ENCODE measurements at places on chromosomes 12 and 14.

DNA sequence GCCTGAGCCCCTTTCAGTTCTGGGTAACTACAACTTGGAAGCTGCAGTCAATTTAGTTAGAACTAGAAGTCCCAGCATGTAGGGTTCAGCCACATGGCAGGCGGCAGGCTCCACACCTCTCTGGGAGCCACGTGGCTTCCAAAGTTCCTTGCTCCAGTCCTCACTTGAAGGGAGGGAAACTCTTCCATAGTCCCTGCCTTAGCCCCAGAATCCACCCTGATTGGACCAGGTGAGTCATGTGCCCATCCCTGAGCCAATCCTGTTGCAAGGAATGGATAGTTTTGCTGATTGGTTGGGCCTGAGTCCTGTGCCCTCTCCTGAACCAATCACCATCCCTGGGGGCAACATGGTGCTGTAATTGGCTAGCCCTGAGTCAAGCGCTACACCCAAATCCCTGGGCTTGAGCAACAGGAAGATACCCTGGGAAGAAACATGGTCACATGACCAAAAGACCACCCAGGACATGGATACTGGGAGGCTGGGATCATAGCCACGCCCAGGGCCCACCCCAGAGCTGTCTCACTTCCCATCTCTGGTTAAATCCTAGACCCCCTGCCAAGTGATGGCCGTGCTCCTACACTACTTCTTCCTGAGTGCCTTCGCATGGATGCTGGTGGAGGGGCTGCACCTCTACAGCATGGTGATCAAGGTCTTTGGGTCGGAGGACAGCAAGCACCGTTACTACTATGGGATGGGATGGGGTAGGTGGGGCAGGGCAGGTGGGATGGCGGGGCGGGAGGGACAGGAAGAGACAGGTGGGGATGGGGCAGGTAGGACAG, 154.7 kb downstream of the ADGRD1 start:
- no peak for DNase-seq

DNA sequence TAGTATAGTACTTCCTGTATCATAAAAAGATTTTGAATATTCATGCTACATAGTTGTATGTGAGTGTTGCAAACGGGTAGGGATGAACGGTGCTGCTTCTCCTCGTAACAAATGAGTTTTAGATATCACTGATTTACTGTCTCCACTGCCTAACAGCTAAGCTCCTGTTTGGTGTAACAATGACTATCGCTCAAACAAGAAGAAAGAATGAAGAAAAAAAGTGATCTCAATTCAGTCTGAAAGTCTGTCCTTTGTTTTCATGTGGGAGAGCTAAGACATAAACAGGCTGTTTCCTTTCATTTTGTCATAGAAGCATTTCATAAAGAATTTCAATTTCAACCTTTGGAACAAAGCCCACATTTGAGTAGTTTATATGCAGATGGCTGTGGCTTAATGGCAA, 26.1 kb upstream of the RTRAF start:
- DNase-seq = peak; percentile 33

DNA sequence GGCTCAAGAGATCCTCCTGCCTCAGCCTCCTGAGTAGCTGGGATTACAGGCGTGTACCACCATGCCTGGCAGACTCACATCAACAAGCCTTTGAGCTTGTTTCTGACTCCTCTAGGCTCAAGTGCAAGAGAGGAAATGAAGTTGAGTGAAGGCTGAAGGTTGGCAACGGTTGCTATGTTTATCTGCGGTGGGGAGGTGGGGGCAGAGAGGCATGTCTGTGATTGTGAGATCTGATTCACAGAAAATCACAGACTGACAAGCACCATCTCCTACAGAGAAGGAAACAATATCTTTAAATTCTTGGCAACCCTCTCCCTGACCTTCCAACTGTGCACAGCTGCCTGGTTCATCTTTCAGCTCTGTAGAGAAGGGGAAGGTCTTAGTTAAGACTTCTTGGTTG, 22.1 kb upstream of the NINJ2 start:
- no peak for DNase-seq

- no peak for DNase-seq
Observed at GRCh38 chr12:93174048-93174447, 203.7 kb upstream of the NUDT4 start.

DNA sequence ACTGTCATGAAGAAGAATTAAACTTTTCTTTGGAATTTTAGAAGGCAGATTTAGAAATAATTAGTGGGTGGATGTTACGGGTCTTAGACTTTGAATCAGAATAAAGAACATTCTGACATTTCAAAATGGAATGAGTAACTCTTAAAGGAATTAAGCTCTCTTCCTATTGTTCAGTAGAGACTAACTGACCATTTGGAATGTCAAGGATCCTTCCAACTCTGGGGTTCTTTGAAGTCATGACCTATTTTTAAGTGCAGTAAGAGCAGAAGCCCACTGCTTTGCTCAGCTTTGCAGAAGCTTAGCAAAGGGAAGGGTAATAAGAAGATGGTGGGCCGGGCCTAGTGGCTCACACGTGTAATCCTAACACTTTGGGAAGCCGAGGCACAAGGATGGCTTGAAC, 4.0 kb downstream of the CHURC1 start:
- no peak for DNase-seq

- DNase-seq = no peak
Observed at GRCh38 chr12:26661399-26661798, 171.6 kb downstream of the ITPR2 start.

- no peak for DNase-seq
Observed at GRCh38 chr14:31787377-31787776, 226.2 kb downstream of the NUBPL start.

DNA sequence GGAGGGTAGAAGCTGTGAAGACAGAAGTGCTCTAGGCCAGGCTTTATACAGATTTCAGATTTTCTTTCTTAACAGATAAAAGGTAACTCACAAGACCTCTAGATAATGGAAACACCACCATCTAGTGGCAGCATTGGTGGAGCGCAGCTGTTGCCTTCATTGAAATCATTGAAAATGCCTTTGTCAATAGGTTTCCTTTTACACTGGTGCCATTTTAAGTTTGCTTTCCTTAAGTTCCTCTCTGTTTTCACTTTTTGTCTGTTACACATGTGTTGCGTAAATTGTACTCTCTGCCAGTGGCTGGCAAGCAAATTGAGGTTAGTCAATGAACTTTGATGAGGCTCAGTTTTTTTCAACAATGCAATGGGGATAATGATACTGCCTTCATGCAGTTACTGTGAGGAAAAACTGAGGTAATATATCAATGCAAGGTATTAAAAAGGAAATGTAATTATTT, 31.1 kb downstream of the ALDH1L2 start:
- DNase-seq = peak; percentile 36

- DNase-seq = no peak
Observed at GRCh38 chr14:47149326-47149725, 497.7 kb upstream of the RPL10L start.

- DNase-seq = peak; percentile 40
Observed at GRCh38 chr14:21268617-21269251, 508 bp downstream of the HNRNPC start.

DNA sequence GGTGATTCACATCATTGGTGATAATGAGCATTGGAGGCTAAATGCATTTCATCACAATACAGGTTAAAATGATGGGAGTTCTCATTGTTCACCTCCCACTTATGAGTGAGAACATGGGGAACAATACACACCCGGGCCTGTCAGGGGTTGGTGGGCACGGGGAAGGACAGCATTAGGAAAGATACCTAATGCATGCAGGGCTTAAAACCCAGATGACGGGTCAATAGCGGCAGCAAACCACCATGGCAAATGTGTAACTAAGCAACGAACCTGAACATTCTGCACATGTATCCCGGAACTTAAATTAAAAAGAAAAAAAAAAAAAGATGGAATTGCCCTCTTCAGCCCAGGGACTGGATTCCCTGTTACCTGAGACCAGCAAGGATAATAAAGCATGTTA, 2.3 kb upstream of the LUM start:
- DNase-seq = no peak

GRCh38 chr12:40241741-40242140, 16.9 kb downstream of the LRRK2 start:
- no peak for DNase-seq

DNA sequence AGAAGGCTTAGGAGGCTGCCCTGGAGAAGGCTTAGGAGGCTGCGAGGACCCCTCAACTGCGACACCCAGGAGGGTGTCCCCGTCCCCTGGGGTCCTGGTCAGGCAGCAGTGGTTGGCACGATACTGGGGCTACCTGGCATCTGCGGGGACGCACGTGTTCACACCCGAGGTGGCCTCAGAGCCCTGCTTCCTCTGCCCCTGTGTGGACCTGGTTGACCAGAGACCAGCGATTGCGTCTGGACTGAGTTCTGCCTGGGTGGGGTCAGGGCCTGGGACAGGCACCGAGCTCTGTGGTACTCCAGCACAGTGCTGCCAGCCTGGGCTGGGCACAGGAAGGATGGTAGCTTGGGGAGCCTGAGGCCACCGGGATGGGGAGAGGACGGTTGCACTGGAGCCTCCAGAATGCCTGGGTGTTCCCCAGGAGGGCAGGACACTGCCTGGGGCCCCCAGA, 735 bp downstream of the ASPG start:
- no peak for DNase-seq
